Activated T-helper 2 cell treated with anti-CD3 and anti-CD28 coated beads, Interferon-gamma antibody, Interleukin-2, Interleukin-4, amounts not matched to agents 10 μg/mL and 5 μg/mL and 100 μg/mL, durations not matched to agents 14 hours and 24 hours and 36 hours (primary cell): ENCODE measurements at places on chromosomes 1 and 21. TPM values are rescaled to one million over a fixed set of nuclear protein-coding genes. Genes with fewer than 3 reads are reported as not detected.

The LMO4 gene
- total RNA-seq: 20.9 and 21.7 TPM in 2 replicates

The CFAP141 gene
- not detected in 2 replicates for total RNA-seq

The DYRK3 gene
- total RNA-seq: 12.1 and 13.0 TPM in 2 replicates

The B3GALT2 gene
- total RNA-seq: not detected in 2 replicates

- no peak for DNase-seq
- no peak overlapping the region for H3K4me3 ChIP-seq
- no peaks in the 10 kb centered on the region for H3K4me1 ChIP-seq
Measured at GRCh38 chr1:151739590-151740355, 18.5 kb downstream of the RIIAD1 start.

DNA sequence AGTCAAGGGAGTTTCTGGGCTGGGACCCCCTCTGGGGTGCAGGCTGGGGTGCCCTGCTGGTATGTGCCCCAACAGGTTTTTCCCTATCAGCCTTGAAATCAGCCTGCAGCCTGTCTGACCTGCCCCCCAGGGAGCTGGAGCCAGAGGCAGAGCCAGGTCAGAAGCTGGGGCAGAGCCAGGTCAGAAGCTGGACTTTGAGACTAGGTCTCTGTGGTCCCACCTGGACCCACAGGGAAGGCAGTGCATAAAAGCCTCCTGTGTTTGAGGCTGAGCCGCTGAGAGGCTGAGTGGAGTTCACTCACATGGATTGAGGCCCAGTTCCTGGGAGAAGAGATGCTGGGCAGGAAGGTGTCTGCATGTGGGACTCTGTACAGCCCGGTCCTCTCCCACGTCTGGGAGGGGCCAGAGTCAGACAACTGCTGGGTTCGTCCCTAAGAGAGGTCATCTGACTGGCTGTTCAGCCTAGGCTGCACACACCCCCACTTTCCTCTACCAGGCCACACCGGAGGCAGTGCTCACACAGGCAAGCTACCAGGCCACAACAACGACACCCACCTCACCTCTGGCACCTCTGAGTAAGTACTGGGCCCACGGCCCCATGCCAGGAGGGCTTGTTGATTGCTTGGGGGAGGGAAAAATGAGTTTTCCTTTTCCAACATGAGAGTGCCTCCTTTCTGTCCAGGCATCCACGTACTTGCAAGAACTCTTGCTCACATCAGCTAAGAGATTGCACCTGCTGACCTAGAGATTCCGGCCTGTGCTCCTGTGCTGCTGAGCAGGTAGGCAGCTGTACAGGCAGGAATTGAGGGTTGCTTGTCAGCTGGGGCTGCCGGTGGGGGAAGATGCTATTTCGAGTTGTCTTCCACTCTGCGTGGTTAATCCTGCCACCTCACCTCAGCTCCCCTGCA is at the start of gene ANXA9:
Gene ANXA9, plus strand, starts transcription at position 488 of the 908 bp plus-strand sequence. CDS start 814 bp downstream, outside the sequence.
- no peak within 1 kb of the TSS for H3K27ac ChIP-seq
- no peaks in the 10 kb centered on the region for H3K36me3 ChIP-seq
- H3K4me3 ChIP-seq: no peak within 1 kb of the TSS
- DNase-seq: no peak

GRCh38 chr1:190477762-190478148 is at the start of gene BRINP3:
Gene BRINP3 (minus strand): TSS chr1:190477864.
- H3K27me3 ChIP-seq: peaks cover 33% of the 10 kb centered on the region
- no peak for DNase-seq
- H3K36me3 ChIP-seq: no peaks in the 10 kb centered on the region
- no peaks in the 10 kb centered on the region for H3K4me1 ChIP-seq

DNA sequence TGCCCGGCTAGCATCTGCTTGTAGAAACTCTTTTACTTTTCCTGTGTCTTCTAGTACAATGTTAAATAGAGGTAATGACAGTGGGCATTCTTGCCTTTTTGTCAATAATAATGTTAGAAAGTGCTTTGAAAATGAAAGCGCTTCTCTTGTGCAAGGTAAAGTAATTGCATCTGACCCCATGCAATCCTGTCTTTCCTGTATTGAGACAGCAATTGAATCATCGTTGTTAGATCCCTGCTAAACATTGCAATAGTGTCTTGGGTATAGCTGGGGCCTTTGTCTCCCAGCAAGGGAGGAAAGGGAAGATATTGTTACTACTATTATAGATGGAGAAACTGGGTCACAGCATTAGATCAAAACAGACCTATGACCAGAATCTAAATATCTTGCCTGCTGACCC is 80.9 kb downstream of the TLR5 start:
- H3K36me3 ChIP-seq: no peaks in the 10 kb centered on the region
- H3K27me3 ChIP-seq: peaks cover 7% of the 10 kb centered on the region
- H3K27ac ChIP-seq: no peak overlapping the region
- H3K4me3 ChIP-seq: no peak overlapping the region
- no peaks in the 10 kb centered on the region for H3K4me1 ChIP-seq

DNA sequence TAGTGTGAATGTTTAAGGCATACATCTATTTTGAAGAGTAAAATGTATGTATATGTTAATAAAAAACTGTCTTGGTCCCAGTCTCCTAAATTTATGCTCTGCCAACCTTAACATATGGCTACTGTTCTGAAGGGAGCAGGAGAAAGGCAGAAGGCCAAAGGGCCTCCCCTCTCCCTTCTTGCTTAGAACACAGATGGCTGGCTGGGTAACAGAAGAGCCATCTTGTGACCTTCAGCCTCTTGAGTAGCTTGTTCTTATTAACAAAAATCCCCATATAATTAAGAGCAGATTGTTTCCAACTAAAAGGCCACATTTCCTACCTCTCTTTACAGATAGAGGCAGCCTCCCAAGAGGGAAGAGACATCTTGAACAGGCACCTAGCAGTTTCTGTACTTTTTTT is 36.1 kb downstream of the EPB41 start:
- no peak for DNase-seq
- peaks cover 3% of the 10 kb centered on the region for H3K4me1 ChIP-seq
- no peaks in the 10 kb centered on the region for H3K36me3 ChIP-seq
- no peak overlapping the region for H3K4me3 ChIP-seq
- no peak overlapping the region for H3K27ac ChIP-seq
